ENCODE measurements at places on chromosomes 16 and 17.

- no peak for DNase-seq
Observed at GRCh38 chr16:2717383-2718263, 2.4 kb downstream of the PRSS27 start.

DNA sequence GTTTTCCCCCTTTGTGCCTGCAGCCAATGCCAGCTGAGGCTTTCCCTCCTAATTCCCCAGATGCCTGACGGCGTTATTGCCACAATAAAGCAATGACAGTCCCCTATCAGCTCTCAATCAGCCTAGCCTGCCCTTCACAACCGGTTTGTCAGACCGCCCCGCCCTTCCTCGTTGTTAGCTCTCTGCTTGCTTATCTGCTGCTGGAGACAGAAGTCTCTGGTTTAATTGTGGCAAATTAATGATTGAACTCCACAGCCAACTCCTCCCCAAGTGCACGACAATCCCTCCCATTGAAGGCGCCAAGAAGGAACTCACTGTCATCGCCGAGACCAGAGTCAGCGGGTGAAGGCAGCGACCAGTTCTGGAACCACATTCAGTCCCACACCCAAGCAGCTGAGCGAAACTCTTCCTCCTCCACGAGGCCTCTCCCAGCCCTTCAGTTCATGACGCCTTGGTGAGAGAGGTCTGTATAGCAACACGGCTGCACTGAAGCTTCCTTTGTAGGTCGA, 474.4 kb downstream of the SLC39A11 start:
- DNase-seq: peak; percentile 81

- DNase-seq: no peak
Observed at GRCh38 chr16:15464401-15465186, 30.2 kb downstream of the BMERB1 start.

DNA sequence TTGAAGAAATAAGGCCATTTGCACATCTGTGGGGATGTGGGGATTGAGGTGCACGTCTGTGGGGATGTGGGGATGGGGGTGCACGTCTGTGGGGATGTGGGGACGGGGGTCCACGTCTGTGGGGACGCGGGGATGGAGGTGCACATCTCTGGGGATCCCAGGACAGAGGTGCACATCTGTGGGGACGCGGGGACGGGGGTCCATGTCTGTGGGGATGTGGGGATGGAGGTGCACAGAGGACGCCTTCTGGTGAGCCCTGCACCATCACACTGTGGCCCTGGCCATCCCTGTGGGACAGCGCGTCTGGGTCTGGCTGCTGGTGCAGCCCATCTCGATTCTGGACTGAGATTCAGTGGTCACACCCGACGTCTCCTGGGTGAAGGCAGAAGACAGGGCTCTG, 161.4 kb downstream of the LAT start:
- DNase-seq: no peak

- DNase-seq: no peak
Observed at GRCh38 chr16:30967795-30968194, 10.2 kb downstream of the SETD1A start.

- DNase-seq: no peak
Observed at GRCh38 chr17:77778636-77779489, 179.6 kb upstream of the TNRC6C start.

DNA sequence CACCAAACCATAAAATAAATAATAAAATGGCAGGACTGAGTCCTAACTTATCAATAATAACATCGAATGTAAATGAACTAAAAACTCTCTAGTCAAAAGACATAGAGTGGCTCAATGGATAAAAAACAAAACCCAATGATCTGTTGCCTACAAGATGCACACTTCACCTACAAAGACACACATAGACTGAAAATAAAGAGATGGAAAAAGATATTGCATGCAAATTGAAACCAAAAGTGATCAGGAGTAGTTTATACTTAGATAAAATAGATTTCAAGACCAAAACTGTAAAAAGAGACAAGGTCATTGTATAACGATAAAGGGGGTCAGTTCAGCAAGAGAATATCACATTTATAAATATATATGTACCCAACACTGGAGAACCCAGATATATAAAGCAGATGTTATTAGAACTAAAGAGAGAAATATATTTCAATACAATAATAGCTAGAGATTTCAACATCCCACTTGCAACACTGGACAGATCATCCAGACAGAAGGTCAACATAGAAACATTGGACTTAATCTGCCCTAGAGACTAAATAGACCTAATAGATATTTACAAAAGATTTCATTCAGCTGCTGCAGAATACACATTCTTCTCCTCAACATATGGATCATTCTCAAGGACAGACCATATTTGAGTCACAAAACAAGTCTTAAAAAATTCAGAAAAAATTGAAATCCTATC, 29.8 kb downstream of the SLC47A2 start:
- DNase-seq: no peak

DNA sequence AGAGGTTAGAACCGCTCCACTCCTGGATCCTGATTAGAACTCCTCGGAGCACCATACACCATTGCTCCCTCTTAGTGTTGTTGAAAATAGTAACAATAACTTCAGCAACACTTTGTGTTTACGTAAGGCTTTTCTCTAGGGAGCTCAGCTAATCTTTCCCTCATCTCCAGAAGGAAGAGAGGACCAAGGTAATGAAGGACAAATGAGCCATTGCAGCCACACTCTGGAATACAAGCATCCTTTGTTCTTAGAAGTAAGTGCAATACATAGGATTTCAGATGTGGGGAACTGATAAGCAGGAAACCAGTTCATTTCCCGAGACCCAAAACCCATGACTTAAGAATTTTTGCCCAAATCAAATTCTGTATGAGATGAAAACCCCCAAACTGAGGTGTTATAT, 22.9 kb upstream of the ZNF652 start:
- DNase-seq: no peak

- no peak for DNase-seq
Observed at GRCh38 chr17:74525781-74526288, 5.4 kb downstream of the CD300LB start.

GRCh38 chr16:88613911-88614817, 24.2 kb upstream of the IL17C start:
- DNase-seq: no peak

- DNase-seq: no peak
Observed at GRCh38 chr17:2954898-2955445, 108.4 kb downstream of the OR1D5 start.

GRCh38 chr17:74480290-74480689, 13.9 kb downstream of the CD300A start:
- no peak for DNase-seq

GRCh38 chr17:36535669-36536081, 888 bp downstream of the PIGW start:
- no peak for DNase-seq

- peak; percentile 71 for DNase-seq
Observed at GRCh38 chr16:66598111-66598510, 6.4 kb upstream of the CMTM3 start.

- no peak for DNase-seq
Observed at GRCh38 chr16:79765431-79765830, 164.9 kb upstream of the MAF start.

- DNase-seq: no peak
Observed at GRCh38 chr17:6599364-6599763, 41.1 kb downstream of the KIAA0753 start.

DNA sequence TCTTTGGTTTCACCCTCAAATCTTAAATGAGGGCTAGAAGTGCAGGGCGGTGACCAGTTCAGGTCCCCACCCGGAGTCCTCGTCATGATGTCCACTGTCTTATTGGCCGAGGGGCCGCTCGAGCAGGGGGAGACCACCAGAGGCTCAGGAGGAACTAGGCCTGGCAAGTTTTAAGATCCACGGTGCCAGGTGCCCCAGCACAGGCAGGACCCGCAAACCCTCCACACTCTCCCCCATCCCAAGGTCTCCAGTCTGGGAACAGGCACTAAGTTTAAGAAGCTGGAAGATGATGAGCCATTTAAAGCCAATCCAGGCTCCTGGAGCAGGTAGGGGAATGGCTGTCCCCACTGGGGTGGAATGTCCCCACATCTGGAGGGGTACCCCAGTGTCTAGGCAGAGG, 4.1 kb downstream of the DLX3 start:
- no peak for DNase-seq

DNA sequence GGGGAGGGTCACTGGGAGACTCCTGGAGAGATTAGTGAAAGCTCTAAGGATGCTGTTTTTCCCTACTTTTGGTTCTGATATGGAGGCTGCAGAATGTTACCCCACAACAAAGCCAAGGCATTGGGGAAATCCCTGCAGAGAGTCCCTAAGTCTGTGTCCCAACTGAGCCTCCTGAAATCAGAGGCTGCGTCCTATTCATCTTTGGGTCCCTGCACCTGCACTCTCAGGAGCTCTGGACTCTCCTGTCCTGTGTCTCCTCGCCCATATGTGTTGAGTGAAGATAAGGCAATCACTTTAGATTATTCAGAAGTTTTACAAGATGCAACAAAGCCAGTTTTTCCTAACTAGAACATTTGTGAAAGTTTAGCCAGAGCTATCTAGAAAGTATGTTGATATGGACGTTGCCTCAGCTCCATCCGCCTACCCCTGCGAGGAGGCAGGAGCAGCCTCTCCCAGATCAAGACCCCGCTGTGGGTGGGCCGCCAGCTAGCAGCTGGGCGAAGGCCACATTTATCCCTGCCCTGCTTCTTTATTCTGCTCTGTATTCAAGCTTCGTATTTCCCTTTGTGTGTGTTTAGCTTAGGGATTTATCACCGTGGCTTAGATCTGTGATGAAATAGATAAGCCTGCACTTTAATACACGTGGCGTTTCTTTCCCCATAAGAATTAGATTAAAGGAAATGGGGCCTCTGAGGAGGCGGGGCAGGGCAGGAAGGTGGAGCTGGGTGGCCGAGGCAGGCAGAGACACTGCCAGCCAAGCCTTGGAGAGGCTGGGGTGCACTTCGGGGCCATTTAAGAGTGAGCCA, 37.4 kb downstream of the SHISA6 start:
- no peak for DNase-seq

DNA sequence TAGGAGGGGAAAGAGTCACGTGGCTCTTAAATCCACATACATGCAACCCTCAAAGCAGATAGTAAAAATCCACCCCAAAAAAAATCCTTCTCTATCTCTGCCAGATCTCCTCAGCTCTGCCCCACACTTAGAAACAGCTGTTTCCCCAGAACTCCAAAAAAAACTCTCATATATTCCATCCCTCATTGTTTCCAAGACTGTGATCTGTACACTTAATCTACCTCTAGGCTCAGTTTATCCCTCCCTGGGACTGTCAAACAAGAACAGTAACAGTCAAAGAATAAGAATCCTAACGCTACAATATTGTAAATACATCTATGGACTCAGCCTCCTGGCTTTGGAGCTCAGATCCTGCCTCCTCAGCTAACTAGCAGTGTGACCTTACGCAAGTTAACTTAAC, 11.6 kb downstream of the CUEDC1 start:
- DNase-seq: no peak

GRCh38 chr17:35795007-35795870, at the start of gene MMP28:
TSS of gene MMP28 (minus strand) at chr17:35795641. CDS start at chr17:35795377, 264 bp downstream.
- DNase-seq: peak; percentile 81

GRCh38 chr17:46878055-46878454, 26.7 kb downstream of the WNT9B start:
- DNase-seq: no peak

GRCh38 chr17:72515291-72516065, 394.7 kb downstream of the SOX9 start:
- DNase-seq: no peak

DNA sequence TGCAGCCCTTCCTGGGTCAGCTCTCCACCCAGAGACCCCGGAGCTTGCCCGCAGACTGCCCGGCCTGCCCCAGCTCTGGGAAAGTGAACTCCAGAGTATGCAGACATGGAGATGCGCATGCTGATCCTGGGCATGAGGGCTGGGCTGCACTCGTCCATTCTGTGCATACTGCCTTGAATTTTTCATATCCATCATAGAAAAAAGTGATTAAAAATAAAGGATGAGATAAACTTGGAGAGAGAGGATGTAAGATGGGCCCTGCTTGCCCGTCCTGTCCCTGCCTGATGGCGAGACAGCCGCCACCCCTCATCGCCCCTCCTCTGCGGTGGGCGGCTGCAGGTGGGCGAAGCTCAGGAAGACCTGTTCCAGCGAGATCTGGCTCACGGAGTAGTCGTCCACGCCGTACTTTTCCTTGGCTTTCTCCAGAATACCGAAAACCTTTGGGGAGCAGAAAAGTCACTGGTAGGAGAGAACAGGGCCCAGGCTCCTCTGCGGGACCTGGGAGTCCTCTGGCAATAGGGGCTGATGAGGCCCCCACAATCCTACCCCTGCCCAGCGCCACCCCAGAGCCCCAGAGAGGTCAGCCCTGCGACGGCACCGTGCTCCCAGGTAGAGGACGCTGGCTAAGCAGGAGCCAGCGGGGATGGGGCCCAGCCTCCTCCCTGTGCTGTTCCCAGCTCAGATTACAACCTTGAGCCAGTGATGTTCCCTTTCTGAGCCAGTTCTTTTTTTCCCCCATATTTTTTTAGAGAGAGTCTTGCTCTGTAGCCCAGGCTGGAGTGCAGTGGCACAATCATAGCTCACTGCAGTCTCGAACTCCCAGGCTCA, 8.7 kb upstream of the RNPS1 start:
- DNase-seq: no peak

- peak; percentile 78 for DNase-seq
Observed at GRCh38 chr17:57086069-57086930, 1.3 kb downstream of the AKAP1 start.

DNA sequence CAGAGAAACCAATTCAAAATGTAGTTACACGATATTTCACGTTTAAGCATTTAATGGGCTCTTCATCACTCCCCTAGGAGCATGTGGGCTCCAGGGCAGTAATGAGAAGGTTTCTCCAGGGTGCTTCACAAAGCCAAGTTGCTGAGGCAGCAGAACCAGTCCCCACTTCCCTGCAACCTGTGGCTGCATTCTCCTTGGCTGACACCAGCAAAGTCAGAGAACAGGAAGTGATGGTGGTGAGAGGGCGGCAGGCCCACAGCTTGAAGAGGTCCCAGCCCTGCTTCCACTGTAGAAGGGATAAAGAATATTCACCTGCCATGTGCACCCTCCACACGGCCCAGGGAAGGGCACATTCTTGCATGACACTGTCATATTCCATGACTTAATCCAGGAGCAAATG, 133.2 kb downstream of the CBLN1 start:
- DNase-seq: no peak
